ENCODE measurements at places on chromosomes 16 and 17. TPM values are rescaled to one million over a fixed set of nuclear protein-coding genes. Genes with fewer than 3 reads are reported as not detected.
A peak's percentile ranks its signal among the peaks of the same experiment; 100 is the strongest.

TAC4 gene
- not detected for total RNA-seq

VASN gene
- total RNA-seq, result not detected

DNA sequence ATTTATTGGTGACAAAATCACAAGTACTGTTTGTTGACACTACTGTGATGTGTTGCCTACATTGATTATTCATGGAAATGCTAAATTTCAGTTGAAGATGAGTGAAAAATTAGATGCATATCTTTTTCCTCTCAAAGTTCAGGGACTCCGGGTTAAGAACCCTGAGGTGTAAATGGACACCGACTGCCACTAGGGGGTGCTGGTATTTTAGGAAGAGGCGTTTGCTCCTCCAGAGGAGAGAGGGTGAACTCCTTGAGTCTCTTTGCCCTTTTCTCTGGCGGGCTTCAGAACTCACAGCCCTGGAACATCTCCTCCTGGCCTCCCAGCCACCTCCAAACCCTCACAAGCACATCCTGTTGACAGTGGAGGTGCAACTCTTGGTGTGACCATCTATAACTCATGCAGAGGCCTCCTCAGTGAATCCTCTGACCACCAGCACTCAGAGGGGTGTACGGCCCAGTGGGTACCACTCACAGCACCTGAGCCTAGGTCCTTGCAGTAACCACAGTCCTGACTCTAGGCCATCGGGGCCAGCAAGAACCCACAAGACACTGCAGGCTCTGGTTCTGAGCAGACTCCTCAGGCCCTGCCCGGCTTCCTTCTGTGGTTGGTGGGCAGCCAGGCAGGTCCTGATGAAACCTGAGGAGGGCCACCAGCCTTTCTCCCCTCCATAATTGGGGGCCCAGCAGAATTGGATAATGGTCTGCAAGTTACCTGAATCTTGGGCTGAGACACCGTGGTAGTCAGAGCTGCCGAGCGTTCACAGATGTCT is 26.2 kb upstream of the PIK3R5 start:
- H3K4me3 ChIP-seq, result no peak overlapping the region
- no peaks in the 10 kb centered on the region for H3K36me3 ChIP-seq
- H3K4me1 ChIP-seq, result peaks cover 10% of the 10 kb centered on the region
- no peak overlapping the region for H3K27ac ChIP-seq
- H3K27me3 ChIP-seq, result no peaks in the 10 kb centered on the region

NSF gene
- total RNA-seq, result 50.9 TPM

- DNase-seq, result no peak
- no peak overlapping the region for H3K27ac ChIP-seq
- no peaks in the 10 kb centered on the region for H3K4me1 ChIP-seq
- no peaks in the 10 kb centered on the region for H3K36me3 ChIP-seq
Measured at GRCh38 chr17:28493460-28493859, 12.7 kb upstream of the FOXN1 start.

NUFIP2 gene
- 85.4 TPM for total RNA-seq

DNA sequence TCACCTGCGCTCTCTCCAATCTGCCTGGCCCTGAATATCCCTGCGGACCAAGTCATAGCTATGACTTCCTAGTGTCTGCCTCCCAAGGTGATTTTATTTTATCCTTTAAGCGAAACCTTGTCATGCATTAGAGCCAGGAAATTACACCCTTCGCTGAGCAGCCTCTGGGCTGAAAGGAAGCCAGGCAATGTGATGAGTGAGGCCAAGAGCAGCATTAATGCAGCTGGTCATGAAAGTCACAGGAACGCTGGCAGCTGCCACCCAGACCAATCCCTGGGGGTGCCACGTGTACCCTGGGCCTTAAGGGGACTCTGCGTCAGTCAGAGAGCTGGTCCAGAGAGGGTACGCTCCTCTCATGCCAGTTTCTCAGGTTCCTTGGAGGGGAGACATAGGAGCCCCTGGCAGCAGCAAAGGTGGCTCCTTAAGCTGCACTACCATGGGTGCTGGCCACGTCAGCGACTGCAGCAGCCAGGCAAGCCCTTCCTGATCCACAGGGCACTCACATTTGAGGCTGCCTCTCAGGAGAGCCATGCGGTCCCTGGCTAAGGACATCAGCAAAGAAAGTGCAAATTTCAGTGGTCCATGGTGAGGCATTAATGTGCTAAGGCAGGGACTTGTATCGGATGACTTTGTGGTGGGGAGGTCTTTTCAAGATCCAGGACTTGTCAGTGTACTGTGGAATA is 42.7 kb upstream of the WSCD1 start:
- no peaks in the 10 kb centered on the region for H3K36me3 ChIP-seq
- peaks cover 2% of the 10 kb centered on the region for H3K27me3 ChIP-seq
- no peak overlapping the region for H3K27ac ChIP-seq
- H3K4me3 ChIP-seq, result no peak overlapping the region
- H3K4me1 ChIP-seq, result no peaks in the 10 kb centered on the region

DHRS7C gene
- not detected for total RNA-seq

TEX19 gene
- 0.10 TPM for total RNA-seq

TPPP3 gene
- total RNA-seq, result not detected

- H3K27me3 ChIP-seq, result no peaks in the 10 kb centered on the region
- H3K27ac ChIP-seq, result peak overlapping the region; percentile 94
- peaks cover 14% of the 10 kb centered on the region for H3K36me3 ChIP-seq
- peaks cover 87% of the 10 kb centered on the region for H3K4me1 ChIP-seq
Measured at GRCh38 chr16:27174798-27175197, 28.5 kb upstream of the KDM8 start.

- DNase-seq, result peak; percentile 62
- H3K36me3 ChIP-seq, result no peaks in the 10 kb centered on the region
- H3K27ac ChIP-seq, result no peak overlapping the region
- peaks cover 13% of the 10 kb centered on the region for H3K27me3 ChIP-seq
- no peaks in the 10 kb centered on the region for H3K4me1 ChIP-seq
Measured at GRCh38 chr17:79393358-79394052, 217.3 kb downstream of the RBFOX3 start.

NLGN2 gene
- total RNA-seq, result 0.89 TPM

GRCh38 chr17:44385287-44386181 is 3.9 kb downstream of the ITGA2B start:
- H3K27ac ChIP-seq, result no peak overlapping the region
- peaks cover 22% of the 10 kb centered on the region for H3K4me1 ChIP-seq
- DNase-seq, result peak; percentile 84

- no peak overlapping the region for H3K4me3 ChIP-seq
- no peak for DNase-seq
- H3K4me1 ChIP-seq, result no peaks in the 10 kb centered on the region
Measured at GRCh38 chr16:55436587-55436986, 42.4 kb upstream of the MMP2 start.

RBFOX1 gene
- not detected for total RNA-seq

GRCh38 chr16:59356709-59357108 is 622.6 kb upstream of the GOT2 start:
- H3K27ac ChIP-seq, result no peak overlapping the region
- no peak overlapping the region for H3K4me3 ChIP-seq
- no peaks in the 10 kb centered on the region for H3K4me1 ChIP-seq
- H3K27me3 ChIP-seq, result no peaks in the 10 kb centered on the region
